ENCODE measurements at places on chromosomes 6 and 20.
A peak's percentile ranks its signal among the peaks of the same experiment; 100 is the strongest.

GRCh38 chr6:142323377-142323776 lies 21.6 kb downstream of the ADGRG6 start:
- peak; percentile 83 for DNase-seq

DNA sequence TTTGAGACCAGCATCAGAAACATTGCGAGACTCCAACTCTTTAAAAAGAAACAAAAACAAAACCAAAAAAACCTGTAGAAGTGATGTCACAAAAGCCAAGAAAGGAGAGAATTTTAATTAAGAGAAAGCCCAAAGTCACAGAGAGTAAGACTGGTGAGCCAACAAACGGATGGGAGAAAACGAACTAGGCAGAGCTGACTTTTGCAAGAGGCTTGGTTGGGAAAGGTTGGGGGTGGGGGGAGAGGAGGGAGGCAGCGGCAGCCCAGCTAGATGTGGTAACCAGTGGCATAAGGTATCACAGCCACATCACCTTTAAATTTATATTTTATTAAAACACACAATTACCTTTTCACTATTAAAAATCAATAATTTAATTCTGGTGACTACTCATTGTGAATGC lies 23.5 kb downstream of the NOL7 start:
- no peak for DNase-seq

- no peak for DNase-seq
These were observed 202.4 kb downstream of the LY86 start for GRCh38 chr6:6790891-6791290.

DNA sequence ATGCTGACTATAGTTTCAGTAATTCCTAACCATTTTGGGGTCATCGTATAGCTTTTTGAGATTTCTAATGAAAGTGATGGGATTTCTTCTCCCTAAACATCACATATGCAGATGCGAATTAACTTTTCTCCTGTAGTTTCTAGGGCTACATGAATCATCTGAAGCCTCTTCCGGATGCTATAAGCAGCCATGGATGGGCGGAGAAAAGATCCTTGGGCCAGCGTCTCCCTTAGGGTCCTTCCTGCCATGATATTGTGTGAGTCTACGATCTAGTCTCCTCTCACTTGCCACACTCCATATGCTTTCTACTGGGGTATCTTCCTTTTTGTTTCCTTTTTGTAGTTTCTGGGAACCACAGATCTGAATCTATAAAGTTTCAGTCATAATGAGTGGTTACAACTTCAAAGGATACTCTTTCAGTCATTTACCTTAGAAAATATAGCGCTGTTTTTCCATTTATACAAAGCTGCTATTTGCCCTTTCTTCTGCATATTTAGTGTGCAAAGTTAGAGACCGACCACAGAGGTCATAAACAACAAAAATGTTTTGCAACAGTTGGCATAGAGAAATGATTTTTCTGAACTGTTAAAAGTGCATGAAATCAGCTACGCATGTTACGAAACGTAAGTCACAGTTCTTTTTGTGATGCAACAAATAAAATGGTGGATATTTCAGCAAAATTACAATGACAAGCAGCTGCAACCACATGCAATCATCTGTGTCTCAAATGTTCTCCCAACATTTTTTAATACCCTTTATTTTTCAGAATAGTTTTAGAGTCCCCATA lies 396.2 kb upstream of the SLC35B3 start:
- DNase-seq, result no peak

DNA sequence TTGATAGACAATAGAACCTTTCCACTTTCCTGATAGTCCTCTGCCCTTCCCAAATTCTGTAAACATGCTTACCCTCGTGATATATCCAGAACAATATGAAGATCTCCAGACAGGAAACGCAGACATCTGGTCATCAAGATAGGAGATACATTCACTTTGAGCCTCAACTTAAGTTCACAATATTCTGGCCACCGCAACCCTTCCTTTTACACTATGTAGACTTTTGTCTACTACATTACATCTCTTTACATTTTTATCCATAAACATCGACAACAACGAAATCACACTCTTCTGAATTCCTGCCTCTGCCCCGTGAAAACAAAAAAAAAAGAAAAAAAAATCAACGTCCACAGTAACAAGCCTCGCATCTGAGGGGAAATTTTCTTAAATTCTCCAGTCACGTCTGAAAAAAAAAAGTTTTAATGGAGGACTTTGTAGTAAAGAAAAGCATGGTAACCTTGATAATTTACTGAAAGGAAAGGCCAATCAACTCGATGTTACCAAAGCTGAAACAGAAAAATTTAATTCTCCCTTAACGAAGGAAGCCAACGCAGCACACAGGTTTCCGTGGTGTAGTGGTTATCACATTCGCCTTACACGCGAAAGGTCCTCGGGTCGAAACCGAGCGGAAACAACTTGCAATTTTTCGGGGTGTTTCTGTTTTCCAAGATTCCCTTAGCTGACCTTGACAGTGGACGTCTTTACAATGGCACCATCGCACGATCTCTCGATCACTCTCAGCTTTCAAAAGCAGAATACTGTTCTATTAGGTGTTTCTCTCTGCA lies 21.8 kb downstream of the POM121L2 start:
- no peak for DNase-seq

DNA sequence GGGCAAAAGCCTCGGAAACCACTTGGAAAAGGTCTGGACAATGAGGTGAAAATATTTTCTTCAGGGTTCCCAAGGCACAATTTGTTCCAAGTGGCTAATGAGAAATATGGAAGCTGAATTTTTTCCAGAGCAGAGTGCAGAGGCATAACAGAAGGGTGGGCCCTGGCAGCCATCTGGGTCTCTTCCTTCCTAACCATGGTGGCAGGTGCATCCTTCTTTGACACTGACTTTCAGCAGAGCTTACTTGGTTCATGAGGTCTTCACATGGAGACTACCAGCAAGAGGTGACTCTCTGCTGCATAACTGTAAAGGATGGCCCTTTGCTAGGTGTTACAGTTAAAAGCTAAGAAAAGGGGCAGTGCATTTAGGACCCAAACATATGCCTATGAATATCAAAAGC lies 522.9 kb downstream of the KIF16B start:
- DNase-seq, result no peak

DNA sequence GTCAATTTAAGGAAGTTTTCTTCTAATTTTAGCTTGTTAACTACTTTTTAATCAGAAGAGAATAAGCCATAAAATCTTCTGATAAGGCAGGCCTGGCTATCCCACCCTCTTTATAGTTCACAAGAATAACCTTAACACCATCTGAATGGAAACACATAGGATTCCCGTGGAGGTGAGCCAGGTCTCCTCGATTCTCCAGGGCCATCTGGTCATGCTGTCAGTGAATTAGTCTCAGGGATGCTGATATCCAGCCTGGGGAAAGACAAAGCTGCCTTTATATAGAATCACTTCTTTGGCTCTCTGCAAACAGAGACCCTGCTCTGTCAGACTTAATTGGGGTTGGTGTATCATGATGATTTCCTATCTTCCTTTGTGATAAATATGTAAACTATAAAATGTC lies 30.1 kb upstream of the TAGAP start:
- no peak for DNase-seq

Data from NCI-H187 (cell line).